EH (cell line): ENCODE measurements at places on chromosomes 3 and 15.

GRCh38 chr15:82103468-82103867 is 57.6 kb upstream of the MEX3B start:
- DNase-seq, result no peak

DNA sequence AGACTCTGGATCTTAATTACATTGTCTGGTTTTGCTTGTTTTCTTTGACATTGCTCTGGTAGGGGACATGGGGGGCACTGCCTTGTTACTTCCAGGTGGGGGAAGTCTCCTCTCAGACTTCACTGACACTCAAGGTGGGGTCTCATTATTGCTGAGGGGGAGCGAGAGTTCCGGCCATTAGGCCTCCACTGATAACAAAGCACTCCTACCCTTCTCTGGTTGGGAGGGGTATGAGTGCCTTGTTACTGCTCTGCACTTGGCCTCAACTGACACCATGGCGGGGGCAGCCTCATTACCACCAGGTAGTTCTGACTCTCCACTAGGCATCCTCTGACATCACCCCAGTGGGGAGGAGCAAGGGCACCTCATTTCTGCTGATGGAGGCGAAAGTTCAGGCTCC is 25.7 kb downstream of the SH3GL3 start:
- no peak for DNase-seq

DNA sequence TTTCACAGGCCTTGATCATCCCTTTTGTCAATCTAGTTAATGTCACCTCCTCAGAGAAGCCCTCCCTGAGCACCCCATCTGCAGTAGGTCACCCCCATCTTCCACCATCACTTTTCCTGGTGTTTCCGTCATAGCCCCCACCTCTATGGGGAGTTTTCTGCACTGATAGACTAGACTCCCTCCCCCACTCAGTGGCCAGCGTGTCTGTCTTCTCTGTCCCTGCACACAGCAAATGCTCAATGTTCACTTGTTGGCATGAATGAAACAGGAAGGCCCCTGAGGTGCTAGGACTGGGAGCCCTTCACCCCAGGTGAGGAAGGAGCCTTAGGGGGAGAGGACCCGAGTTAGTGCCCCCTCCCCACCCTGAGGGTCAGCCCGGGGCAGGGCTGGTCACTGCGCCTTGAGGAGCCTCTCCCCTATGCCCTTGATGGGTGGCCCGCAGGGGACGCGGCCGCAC is 15.8 kb upstream of the FANCD2 start:
- no peak for DNase-seq

- DNase-seq, result no peak
These were observed 51.3 kb downstream of the ABCC5 start for GRCh38 chr3:183966361-183966791.

- DNase-seq, result no peak
These were observed 178.9 kb upstream of the THRB start for GRCh38 chr3:24673596-24673995.

GRCh38 chr3:165273411-165273810 is 77.2 kb upstream of the SLITRK3 start:
- DNase-seq, result no peak
